Midbrain (tissue), 1 donor: ENCODE measurements at places on chromosomes 5 and 9.
A peak's percentile ranks its signal among the peaks of the same experiment; 100 is the strongest.

GRCh38 chr9:19233344-19233743 is 2.9 kb downstream of the DENND4C start:
- DNase-seq, result no peak

DNA sequence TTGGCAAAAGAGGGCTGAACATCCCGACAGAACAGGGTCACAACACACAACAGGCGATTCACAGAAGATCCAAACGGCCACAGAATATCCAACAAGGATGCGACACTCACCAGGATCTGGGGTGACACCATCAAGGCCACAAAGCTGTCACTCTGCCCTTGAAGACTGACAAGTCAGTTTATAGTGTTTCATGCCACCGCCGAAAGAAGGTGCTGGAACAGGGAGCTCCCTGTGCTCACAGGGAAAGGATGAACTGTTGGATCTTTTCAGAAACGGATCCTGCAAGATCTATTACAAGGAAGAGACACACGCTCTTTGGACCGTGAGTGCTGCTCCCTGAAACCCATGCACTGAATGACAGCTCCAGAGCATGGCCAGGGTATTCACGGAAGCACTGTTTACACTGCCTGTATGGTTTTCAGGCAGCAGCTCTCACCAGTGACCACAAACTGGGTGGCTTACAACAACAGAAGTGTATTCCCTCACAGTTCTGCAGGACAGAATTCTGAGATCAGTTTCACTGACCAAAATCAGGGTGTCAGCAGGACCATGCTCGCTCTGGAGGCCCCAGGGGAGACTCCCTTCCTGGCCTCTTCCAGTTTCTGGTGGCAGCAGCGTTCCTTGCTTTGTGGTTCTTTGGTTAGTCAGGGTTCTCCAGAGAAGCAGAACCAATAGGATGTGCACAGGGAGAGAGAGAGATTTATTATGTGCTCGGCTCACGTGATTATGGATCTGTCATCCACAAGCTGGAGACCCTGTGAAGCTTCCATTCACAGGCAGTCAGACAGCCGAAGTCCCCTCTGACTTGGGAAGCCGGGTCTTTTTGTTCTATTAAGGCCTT is 52.8 kb downstream of the SEMA4D start:
- peak; percentile 61 for DNase-seq

GRCh38 chr9:37309136-37309535 is 113.4 kb upstream of the GRHPR start:
- no peak for DNase-seq

DNA sequence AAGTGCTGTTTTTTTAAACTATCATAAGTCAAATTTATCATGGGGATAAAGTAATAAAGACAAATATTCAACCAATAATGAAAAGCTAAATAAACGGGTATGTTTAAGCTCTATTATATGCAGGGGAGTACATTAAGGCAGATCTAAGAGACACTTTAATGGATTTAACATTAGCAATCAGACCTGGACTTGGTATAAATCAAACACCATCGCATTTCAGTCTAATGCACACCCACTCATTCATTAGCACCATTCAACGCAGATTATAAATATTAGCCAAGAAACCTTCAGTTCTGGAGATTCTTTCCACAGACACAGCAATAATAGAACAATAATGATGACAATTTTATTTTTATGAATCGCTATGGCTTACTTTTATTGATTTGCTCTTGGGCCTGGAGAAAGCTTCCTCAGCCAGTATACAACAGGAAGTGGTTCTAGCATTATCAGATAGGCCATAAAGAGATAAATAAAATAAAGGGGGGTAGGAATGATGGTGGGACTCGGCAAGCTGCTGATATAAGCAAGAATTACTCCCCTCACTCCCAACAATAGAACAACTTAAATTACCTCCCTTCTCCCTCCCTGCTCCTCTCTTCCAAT is 172.2 kb downstream of the PSAT1 start:
- DNase-seq, result no peak

DNA sequence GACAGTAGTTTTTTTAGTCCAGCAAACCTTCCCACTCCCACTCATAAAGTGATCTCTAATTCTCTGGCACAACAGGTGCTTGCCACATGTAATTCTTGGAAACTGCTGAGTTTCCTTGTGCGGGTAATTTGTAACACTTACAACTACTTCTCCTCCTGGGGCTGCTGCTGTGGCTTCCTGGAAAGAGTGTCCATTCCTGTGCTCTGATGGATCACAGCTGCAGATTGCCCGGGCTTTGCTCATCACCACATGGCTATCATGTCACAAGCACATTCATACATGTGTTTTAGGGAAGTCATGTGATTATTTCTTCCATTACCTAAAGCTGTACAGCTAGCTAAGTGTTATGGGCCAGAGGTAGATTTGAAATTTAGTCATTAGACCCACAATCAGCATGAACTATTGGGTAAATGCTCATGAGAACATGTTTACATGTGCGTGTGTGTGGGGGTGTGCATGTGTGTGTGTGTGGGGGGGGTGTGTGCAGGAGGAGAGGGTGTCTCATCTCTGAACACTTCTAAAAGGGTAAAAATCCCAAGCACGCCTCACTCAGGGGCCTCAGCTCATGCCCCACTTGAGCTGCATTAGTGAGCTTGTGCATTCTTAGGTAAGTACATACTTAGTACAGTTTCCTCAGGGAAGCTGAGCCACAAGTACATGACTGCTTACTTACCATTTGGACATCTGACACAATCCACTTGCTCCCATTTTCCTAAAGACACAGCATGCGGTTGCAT is 118.1 kb upstream of the CCDC112 start:
- no peak for DNase-seq

GRCh38 chr9:124008303-124008693 is 3.3 kb upstream of the LHX2 start:
- DNase-seq, result no peak

DNA sequence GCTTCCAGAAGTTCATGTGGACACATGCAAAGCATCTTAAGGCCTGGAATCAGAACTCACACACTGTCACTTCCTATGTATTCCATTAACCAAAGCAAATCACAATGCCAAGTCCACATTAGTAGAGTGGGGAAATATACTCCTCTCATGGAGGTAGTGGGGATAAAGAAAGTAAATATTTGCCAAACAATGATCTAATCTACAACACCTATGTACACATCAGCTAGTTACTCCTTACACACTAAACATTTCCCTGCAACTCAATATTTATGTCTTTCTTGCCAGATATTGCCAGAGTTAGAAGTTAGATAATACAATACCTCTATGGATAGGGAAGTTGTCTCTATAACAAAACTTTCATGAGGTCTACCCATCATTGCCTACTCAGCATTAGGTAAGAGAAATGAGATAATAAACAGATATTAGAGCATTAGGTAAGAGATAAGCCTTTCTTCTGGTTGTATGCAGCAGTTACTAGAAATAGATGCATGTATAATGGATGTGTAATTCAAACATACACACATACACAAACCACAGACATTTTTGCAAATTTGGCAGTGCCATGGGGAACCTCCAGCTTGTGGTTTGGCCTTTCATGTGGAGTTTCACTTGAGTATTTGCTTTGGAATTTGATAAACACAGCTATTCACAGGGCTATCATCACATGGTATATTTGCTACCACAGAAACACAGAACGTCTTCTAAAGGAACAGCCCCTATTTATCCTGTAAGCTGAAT is 196.5 kb downstream of the TLE1 start:
- no peak for DNase-seq

DNA sequence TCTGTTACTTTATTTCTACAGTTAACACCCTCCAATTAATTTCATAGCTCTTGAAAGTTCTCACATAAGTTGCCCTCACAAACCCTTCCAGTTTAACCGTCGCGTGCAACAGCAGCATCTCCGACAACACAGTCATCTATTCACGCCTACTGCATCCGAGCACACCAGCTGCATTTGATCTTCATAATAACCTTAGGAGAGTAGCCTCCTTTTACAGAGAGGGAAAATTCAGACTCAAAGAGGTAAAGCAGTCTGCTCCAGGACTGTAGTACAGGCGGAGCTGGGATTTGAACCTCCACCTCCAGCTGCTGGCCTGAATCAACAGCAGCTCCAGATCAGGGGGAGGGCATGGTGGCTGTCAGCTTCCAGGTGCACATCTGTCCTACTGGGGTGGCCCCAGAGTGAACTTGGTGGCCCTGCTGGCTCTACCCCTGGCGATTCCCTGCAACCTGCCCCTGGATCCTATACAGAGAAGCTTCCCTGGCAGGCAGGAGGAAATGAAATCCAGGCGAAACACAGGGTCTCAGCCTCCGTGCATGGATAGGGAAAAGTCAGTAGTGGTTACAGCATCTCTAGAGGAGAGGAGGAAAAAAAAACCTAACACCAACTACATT is 71.6 kb upstream of the UNC5A start:
- no peak for DNase-seq

GRCh38 chr5:1514027-1514818 is 9.5 kb downstream of the LPCAT1 start:
- DNase-seq, result no peak

GRCh38 chr9:93576258-93577077 is at the start of gene PHF2:
PHF2 (plus strand) TSS chr9:93576584; CDS start chr9:93576774, 190 bp downstream.
- DNase-seq, result peak; percentile 36

DNA sequence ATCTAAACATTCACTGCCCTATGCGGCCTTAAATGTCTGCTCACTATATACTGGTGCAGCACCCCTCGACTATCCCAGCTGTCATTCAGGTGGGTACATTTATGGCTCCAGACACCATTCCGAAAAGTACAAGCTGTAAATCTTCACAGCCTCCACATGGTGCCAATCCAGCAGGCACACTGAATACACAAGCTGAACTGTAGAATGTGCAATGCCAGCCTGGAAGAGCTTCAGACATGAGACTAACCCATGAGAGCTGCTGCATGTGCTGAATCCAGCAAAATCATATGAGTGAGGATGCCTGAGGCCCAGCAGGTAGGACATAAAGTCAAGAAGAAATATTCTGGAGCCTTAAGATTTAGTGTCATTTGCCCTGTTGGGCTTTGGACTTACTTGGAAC is 483.8 kb upstream of the GRIA1 start:
- DNase-seq, result no peak

DNA sequence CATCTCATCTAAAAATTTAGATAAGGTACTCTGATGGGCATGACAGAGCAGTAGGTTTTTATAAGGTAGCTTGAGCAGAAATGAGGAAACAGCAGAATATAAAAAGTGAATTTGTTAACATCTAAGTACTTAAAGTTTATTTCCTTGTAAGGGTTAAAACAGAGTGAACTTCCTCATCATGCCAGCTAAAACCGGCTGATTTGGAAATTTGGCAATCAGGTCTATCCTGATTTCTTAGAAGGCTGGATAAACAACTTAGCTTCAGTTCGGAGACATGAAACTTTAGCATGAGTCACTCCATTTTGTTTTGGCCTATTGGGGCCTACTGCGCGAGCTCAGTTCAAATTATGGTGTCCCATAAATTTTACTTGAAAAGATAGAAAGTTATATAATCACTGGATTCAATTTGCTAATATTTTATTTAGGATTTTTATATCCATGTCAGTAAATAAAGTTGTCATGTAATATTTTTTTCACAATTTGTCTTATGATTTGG is 241.6 kb upstream of the RORB start:
- DNase-seq, result no peak

DNA sequence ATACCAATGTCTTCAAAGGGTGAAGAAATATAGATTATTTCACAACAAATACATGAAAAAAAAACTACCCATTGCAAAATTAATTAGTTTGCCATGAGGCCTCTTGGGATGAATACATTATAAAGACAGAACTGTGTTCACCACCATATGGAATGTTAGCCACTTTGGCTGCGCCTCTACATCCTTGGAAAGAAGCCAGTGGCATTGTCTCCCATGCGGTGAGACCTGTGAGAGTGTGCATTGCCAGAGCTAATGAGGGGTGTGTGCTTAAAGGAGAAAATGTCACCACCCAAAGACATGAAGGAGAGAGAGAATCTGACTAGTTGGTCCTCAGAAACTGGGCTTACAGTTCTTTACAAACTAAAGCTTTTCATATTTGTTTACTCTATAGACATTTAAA is 110.6 kb downstream of the PLPPR1 start:
- DNase-seq, result no peak

GRCh38 chr9:127139071-127139731 is 16.8 kb upstream of the ANGPTL2 start:
- no peak for DNase-seq

GRCh38 chr5:115541611-115542010 is 3.0 kb downstream of the FEM1C start:
- DNase-seq, result no peak

GRCh38 chr5:145056800-145057199 is 778.3 kb downstream of the PRELID2 start:
- DNase-seq, result no peak

DNA sequence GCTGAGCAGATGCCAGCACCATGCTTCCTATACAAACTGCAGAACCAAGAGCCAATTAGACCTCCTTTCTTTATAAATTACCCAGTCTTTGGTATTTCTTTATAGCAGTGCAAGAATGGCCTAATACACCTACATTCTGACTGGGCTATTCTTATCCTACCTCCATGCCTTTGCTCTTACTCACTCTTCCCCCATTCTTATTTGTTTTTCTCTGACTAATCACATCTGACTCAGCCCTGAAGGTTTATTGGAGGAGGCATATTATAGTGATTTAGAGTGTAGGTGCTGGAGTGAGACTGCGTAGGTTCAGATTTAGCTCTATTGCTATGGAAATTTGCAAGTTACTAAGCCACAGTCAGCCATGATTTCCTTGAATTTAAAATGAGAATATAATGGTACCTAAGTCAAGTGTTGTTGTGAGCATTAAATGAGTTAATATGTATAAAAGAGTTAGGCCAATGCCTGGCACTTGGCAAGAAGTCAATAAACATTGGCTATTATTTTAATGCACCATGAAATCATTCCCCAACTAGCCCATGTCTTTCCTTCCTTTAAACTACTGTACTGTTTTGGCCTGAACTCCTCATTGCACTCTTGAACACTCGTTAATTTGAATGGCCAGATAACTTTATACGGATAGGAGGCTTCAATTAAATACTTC is 531.2 kb upstream of the ZNF608 start:
- DNase-seq, result no peak

DNA sequence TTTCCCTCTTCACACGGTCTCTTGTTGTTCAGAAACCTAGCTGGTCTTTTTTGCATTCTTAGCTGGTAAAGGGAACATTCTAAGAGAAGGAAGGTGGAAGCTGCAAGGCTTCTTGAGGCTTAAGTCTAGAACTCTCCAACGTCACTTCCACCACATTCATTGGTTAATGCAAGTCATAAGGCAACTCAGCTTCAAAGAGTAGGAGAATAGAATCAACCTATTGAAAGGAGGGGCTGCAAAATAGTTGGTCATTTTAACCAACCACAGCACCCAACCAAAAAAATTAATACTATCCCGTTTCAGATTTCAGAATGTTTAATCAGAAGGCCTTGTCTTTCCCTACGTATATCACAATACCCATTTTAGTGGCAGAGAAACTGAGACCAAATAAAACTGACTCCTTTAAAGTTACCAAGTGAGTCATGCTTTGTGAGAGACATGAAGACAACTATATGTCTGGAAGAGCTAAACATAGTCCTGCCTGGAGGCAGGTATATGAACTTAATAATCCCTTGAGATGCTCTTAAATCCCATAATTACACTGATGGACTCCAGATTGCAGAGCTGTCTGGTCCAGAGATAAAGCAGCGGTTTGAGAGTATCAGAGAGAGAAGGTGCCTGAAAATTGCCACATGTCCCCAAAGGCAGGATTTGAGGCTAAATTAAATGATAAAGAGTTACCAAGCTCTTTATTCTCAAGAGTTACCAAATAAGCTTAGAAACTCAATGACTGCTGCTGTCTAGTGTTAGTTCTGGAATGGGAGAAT is 14.4 kb downstream of the DOCK8 start:
- DNase-seq, result no peak

GRCh38 chr9:99377790-99378775 is 156.0 kb downstream of the SEC61B start:
- DNase-seq, result no peak
